ENCODE measurements at places on chromosomes 4 and X.

- no peak for DNase-seq
These were observed 2.2 kb downstream of the NEXMIF start for GRCh38 chrX:74922922-74923543.

GRCh38 chrX:110852180-110852579, 56.6 kb upstream of the CHRDL1 start:
- DNase-seq: no peak

DNA sequence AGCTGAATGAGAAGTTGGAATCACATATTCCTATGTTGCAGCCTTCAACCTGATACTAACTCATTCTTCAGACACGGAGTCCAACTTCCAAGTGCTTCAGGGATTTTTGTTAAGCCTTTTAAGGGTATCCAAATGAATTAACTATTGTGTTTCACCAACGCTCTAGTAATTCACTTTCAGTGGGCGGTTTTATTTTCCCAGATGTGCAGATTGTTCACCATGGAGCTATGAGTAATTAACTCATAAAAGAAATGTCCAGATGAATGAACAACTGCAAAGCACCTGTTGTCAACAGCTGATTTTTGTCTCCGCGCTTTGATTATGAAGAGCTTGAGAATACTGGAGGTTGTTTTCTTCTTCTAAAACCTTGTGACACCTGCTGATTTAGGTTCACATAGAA, 187.6 kb downstream of the CBR4 start:
- DNase-seq: no peak

GRCh38 chr4:148445071-148445859, 3.1 kb upstream of the NR3C2 start:
- DNase-seq: peak; percentile 74

DNA sequence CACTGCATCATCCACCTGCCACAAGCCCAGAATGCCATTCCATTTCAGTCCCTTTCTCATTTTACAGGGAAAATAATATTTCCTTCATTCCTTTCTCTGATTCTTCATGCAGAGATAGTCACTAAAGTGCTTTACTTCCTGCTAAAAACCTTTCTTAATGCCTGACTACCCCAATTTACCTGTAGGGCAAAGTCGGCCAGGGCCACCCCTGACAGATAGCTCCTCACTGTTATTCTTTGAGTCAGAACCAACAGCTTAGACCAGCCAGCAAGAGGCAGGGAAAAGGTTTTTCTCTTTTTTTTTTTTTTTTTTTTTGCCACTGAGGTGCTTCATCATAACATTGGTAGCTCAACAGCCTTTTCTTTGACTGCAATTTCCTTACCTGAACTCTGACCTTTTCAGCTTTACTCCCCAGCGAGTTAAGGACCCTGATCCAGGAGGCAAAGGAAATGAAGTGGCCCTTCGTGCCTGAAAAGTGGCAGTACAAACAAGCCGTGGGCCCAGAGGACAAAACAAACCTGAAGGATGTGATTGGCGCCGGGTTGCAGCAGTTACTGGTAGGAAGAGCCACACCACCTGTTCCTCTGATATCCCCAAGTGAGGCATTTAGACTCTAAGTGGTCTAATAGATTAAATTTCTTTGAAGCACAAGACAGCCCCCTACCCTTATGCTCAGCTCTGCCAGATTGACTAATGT, 85.0 kb downstream of the ALPK1 start:
- no peak for DNase-seq

DNA sequence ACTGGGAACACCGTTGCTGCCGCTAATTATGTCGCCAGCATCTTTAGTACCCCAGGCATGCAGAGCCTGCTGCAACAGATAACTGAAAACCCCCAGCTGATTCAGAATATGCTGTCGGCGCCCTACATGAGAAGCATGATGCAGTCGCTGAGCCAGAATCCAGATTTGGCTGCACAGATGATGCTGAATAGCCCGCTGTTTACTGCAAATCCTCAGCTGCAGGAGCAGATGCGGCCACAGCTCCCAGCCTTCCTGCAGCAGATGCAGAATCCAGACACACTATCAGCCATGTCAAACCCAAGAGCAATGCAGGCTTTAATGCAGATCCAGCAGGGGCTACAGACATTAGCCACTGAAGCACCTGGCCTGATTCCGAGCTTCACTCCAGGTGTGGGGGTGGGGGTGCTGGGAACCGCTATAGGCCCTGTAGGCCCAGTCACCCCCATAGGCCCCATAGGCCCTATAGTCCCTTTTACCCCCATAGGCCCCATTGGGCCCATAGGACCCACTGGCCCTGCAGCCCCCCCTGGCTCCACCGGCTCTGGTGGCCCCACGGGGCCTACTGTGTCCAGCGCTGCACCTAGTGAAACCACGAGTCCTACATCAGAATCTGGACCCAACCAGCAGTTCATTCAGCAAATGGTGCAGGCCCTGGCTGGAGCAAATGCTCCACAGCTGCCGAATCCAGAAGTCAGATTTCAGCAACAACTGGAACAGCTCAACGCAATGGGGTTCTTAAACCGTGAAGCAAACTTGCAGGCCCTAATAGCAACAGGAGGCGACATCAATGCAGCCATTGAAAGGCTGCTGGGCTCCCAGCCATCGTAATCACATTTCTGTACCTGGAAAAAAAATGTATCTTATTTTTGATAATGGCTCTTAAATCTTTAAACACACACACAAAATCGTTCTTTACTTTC, 1.8 kb downstream of the UBQLN2 start:
- no peak for DNase-seq

GRCh38 chr4:183738081-183738673, 79.1 kb downstream of the TRAPPC11 start:
- DNase-seq: no peak

- no peak for DNase-seq
These were observed 433.9 kb upstream of the CPEB2 start for GRCh38 chr4:14568351-14568750.

DNA sequence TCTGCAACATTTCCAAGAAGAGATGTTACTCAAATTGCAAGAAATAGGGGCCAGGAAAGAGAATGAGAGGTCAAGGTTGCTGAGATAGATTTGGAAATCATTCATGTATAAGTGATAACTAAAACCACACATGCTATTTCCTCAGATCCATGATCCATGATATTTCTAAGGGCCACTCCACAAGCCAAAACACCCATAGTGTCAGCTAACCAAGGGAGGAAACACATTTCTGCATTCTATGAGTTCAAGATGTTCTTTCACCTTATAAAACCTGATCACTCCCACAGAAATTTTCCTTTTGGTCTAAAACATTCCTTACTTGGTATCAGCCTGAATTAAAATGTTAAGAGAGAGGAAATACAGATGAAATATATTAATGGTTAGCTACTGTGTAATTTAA, 47.2 kb downstream of the TBCK start:
- DNase-seq: no peak

DNA sequence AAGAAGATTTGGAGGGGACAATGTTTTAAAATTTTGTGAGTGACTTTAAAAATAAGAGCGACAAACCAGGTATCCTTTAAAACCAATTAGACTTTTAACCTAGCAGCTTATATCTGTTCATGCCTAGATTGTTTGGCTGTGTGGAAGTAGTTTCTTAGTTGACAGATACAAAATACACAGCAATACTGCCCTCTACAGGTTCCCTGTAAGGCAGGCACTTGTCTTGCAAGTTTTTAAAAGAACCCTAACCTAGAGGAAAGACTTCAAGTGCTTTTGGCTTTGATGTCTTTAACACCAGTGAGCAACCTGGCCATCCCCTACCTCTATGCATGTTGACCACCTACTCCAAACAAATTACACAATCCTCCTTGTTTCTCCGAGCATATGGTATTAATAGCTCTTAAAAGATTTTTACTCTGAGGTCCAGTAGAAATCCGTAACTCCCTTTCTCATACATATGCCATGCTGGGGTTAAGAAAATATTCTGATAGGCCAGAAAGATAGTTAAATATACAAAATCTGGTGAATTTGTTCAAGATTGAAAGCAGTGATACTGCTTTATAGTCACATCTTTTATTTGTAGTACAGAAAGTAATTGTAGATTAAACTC, 273.0 kb downstream of the ARHGAP24 start:
- no peak for DNase-seq

DNA sequence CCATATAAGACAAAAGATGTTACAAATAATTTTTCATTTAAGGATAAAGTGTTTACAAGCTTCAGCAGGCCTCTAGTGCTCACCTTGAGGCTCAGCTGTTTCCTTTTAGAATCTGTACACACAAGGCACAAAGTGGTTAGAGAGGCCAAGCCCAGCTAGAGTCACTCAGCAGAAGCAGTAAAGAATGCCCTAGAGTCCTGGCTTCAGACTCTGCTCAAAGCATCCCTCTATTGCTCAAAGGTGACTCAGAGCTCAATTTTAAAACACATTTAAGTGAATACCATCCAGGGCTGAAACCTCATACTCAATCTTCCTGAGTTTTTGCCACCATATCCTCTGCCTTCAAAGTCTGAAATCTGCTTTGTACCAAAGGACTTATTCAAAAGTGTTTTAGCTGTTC, 22.6 kb upstream of the PHF8 start:
- no peak for DNase-seq

DNA sequence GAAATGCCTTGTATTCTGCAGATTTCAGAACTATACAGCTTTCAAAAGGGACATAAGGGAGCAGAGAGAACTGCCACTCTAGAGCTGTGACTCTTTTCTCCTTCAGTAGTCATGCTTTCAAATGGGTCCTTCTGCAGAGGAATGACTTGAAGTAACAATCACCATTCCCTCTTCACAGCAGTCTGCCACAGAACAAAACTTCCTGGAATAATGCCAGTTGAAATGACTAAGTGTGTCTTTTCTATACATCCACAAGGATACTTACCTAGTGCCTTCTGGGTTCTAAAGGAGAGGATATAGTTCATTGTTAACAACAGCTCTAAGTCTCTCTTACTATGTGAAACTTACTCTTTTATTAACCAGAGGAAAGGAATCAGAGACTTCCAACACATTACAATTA, 515.4 kb upstream of the ATOH1 start:
- DNase-seq: no peak

DNA sequence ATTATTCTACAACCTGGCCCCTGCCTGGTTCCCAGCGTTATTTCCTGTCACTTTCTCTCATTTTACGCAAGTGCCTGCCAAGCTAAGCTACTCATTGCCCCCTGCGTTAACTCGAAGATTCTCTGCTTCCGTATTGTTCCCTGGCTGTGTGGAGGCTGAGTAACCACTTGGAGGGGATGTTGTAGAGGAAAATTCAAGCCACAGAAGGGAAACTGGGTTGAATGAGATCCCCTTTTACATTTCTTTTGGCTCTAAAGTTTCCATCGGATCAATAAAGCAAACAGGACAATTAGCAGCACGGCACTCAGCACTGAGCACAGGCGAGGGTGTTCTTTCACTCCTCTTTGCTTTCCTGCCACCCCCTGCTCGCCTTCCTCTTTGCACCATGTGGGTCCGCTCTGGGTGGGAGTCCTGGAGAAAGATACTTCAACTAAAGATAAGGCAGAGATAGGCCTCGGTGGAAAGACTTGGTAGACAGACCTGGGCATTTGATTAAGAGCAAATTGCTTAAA, 4.2 kb upstream of the TMSB4X start:
- DNase-seq: no peak

GRCh38 chrX:74242484-74243138, 61.4 kb upstream of the ZCCHC13 start:
- DNase-seq: no peak

DNA sequence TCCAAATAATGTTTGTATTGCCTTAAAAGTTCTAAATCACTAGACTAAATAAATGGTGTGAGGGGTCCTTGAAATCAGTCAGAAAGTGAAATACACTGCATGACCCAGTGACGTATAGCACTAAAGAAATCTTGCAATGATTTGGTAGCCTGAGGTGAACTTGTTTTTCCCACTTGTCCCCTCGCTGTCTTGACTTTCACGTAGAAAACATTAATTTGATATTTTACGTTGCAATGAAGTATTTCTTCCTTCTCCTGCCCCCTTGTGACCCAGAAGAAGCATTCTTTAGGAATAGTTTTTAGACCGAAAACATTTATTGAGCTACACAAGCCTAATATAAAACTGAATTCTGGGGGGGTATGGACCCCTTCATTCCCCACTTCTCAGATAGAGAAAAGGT, 3.7 kb downstream of the KLB start:
- no peak for DNase-seq
